Urothelium cell line (cell line): ENCODE measurements at places on chromosomes 1 and 21.

DNA sequence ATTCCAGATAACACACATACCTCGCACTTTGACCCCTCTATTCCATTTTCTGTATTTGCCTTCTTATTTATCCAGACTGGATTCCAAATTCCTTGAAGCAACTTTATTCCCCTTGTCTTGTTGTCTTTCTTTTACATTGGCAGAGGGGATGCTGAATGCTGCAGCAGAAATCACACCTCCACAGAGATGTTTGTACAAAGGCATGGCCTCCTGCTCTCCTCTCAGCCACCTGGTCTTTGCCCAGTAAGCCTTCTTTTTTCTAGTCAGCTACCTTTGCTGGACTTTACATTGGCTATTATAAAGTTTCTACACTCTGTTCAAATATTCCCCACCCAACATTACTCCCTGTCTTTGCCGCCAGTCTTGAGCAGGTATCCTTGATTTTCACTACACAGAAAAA, 75.1 kb downstream of the LAMC1 start:
- DNase-seq = no peak

- DNase-seq = no peak
Measured at GRCh38 chr1:216523449-216524190, 100.4 kb upstream of the USH2A start.

- no peak for DNase-seq
Measured at GRCh38 chr1:19156676-19157075, 53.4 kb downstream of the UBR4 start.

GRCh38 chr1:58497499-58497898, 49.0 kb downstream of the OMA1 start:
- no peak for DNase-seq

GRCh38 chr1:42825036-42825851, 8.0 kb upstream of the SVBP start:
- no peak for DNase-seq
